ENCODE measurements at places on chromosomes 11 and 22.

GRCh38 chr11:29208117-29208516, 808.7 kb downstream of the KCNA4 start:
- no peak for DNase-seq

DNA sequence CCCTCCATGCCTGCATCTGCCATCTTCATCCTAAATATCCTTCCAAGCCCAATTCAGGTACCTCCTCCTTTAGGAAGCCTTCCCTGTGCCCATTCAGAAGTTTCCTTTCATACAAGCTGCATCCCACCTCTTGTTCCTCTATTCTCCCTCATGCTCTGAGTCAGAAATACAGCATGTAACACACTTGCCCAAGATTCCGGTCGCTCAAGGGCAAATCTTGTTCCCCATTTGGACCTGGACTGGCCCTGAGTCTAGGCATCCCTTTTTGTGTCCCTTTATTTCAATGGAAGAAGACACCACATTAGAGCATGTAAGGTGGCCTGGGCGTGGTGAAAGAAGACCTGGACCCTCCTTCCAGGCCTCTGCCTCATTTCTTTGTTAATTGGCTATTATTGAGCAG, 38.5 kb downstream of the RTL6 start:
- no peak for DNase-seq

DNA sequence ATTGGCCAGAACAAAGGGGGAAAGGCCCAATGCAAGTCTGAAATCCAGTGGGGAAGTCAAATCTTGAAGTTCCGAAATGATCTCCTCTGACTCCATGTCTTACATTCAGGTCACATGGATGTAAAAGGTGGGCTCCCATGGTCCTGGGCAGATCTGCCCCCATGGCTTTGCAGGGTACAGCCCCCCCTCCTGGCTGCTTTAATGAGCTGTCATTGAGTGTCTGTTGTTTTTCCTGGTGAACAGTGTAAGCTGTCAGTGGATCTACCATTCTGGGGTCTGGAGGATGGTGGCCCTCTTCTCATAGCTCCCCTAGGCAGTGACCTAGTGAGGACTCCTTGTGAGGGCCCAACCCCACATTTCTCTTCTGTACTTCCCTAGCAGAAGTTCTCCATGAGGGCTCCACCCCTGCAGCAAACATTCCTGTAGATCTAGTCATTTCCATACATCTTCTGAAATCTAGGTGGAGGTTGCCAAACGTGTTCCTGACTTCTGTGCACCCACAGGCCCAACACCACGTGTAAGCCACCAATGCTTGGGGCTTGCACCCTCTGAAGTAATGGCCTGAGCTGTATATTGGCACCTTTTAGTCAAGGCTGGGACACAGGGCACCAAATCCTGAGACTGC, 9.3 kb downstream of the CARD18 start:
- no peak for DNase-seq

DNA sequence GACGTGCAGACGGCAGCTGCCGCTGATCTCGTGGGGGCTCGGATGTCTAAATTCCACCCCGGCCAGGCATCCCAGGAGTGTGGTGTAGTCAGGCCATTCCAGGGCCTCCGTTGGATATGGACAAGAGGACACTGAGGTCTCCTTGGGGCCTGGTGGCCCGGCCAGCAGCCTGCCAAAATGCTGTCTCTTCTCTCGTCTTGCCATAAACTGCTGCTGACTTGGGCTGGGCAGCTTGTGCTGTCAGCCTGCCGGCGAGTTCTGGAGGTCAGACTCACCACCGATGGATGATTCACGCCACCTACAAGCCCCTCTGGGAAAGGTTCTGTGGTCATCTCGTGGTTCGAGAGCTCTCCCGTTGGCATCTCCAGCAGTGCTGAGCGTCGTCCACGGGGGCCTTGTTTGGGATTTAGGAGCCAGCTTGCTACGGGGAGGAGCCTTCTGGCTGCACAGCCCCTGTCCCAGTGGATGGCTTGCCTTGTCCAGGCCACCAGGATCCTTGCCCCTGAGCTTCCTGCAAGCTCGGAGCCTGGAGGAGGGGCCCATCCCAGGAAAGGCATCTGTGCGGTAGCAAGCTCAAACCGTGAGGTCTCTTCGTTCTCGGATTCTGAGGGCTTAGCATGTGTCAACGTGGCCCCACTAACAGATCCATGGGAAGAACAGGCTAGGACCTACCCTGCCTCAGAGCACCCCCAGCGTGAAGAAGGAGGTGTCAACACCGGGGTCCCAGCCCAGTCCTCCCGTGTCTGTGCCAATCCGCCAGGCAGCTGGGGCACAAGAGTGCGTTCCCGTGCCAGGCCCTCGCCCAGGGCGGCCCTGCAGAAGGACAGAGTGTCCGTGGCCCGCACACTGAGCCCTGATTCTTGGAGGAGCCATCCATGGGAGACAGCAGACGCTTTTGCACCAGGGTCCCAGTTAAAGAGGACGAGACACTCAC, 1114.1 kb downstream of the BRD1 start:
- DNase-seq, result peak; percentile 49

GRCh38 chr22:18975434-18976196, 39.5 kb upstream of the PRODH start:
- no peak for DNase-seq

DNA sequence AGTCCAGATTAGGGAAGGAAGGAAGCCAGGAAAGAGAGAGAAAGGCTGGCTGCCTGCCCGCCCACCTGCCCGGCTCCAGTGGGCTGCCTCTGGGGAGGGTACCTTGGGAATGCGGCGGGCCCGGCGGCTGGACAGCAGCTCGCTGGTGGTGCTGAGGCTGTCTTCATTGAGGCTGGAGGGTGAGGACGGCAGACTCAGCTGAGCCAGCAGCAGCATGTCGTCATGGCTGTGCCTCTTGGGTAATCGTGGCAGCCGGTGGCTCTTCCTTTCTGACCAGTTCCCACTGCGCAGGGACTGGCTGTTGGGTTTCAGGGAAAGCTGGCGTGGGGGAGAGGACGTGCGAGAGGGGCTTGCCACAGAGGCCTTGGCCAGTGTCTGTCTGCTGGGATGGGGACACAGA, 32.9 kb downstream of the RPL27A start:
- no peak for DNase-seq

DNA sequence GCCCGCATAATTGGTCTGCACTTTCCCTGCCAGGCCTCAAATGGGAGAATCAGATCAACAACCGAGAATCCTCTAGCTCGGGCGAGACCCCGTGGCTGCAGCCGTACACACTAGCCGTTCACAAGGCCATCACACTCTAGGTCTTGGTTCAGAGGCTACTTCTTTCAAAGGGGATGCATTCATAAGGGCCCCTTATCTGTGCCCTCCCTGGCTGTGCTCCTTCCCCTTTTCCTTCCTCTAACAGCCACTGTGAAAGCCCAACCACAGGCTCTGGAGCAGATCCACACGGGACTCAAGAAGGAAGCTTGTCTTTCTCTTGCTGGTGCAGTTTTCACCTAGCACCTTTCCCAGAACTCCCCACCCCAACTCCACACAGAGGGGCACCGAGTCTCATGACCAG, 24.5 kb downstream of the SMIM38 start:
- no peak for DNase-seq

GRCh38 chr11:18225913-18226312, 10.7 kb downstream of the SAA4 start:
- DNase-seq, result no peak

- DNase-seq, result no peak
Measured at GRCh38 chr11:38005597-38005996, 1407.6 kb upstream of the RAG2 start.

GRCh38 chr22:19757140-19757984, 3.2 kb upstream of the TBX1 start:
- DNase-seq, result no peak

- no peak for DNase-seq
Measured at GRCh38 chr11:69438286-69438920, 43.1 kb upstream of the LINC01488 start.

DNA sequence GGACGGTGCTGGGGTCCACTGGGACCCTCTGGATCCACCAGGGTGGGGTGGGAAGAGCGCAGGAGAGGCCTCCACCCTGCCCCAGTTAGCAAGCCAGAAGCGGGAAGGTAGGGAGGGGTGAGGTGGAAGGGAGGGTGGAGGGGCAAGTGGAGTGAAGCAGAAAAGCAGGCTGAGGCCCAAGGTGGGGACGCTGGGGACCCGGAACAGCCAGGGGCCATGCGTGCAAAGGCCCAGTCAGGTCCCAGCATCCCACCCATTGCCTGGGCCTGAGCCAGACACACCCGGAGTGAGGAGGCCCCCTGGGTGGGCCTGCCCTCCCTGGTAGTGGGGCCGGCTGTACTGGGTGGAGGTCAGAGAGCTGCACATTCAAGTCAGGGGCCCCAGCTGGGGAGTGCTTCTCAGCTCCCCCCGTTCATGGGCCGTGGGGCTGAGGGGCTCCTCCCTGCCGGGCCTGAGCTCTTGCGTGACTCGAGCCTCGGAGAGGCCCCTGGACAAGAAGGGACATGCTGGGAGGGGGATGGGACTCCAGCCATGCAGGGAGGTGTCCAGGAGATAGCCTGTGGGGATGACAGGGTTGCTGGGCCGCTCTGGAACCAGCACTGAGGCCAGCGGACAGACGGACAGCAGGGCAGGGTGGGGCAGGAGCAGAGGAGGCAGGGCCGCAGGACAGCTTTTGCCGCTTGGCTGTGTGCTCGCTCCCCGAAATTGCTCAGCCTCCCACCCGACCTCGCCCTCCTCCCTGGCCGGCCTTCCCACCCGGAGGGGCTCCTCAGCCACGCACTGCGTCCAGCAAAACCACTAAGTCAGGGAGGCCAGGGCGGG, 7.7 kb downstream of the TNNT3 start:
- DNase-seq, result no peak

DNA sequence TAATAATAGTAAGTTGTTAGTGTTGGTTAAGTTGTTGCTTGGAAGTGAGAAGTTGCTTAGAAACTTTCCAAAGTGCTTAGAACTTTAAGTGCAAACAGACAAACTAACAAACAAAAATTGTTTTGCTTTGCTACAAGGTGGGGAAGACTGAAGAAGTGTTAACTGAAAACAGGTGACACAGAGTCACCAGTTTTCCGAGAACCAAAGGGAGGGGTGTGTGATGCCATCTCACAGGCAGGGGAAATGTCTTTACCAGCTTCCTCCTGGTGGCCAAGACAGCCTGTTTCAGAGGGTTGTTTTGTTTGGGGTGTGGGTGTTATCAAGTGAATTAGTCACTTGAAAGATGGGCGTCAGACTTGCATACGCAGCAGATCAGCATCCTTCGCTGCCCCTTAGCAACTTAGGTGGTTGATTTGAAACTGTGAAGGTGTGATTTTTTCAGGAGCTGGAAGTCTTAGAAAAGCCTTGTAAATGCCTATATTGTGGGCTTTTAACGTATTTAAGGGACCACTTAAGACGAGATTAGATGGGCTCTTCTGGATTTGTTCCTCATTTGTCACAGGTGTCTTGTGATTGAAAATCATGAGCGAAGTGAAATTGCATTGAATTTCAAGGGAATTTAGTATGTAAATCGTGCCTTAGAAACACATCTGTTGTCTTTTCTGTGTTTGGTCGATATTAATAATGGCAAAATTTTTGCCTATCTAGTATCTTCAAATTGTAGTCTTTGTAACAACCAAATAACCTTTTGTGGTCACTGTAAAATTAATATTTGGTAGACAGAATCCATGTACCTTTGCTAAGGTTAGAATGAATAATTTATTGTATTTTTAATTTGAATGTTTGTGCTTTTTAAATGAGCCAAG, 2.7 kb downstream of the NEAT1 start:
- peak; percentile 64 for DNase-seq

DNA sequence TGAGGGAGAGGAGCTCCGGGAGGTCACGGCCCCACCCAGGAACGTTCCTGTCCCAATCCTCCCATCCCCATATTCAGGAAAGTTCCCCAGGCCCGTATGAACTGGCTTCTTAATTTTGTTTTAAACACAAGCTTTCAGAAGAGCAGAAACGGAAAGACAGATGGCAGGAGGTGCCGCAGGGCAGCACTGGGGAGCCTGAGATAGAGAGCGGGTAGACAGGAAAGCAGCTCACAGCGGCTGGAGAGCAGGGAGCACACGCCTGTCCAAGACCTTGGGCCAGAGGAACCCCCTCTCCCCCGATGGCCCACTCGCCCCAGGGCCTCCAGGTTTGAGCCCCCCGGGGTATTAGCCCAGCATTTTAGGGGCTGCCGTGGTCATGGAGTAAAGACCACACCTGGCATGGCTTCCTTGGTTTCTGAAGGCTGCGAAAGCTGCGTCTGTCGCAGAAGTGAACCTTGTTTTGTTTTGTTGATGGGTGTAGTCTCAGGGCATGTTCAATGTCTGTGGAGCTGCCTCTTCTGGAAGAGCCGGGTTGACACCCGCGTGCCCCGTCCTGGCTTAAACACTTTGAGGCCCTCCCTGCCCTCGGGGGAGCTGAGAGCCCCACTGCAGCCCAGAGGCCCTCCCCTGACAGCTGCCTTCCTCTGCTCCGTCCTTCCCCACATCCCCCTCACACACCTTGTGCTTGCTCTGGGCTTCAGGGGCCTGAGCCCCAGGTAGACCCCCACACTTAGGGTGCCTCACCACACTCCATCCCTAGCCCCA, 17.9 kb upstream of the KCNQ1OT1 start:
- DNase-seq, result no peak

DNA sequence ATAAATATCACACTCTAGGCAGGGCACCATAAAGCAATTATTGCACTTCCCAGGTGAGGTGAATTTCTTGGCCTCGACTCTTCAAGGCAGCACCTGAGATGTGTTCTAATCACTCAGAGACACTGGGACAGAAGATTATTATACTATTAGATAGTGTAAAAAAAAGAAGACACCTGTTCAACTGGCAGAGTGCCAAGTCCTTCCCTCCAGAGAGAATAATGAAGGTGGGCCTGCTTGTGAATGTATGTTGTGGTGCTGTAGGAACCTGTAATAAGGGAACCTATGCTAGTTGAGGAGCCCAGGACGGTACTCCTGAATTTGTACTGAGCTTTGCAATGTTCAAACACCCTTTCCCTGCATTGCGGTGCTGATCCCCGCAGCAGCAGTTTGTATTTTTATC, 107.5 kb downstream of the NXPE2 start:
- DNase-seq, result no peak

GRCh38 chr11:126585388-126585773, 229.9 kb downstream of the ST3GAL4 start:
- no peak for DNase-seq

GRCh38 chr11:64558065-64558745, 32.8 kb upstream of the SLC22A12 start:
- no peak for DNase-seq

DNA sequence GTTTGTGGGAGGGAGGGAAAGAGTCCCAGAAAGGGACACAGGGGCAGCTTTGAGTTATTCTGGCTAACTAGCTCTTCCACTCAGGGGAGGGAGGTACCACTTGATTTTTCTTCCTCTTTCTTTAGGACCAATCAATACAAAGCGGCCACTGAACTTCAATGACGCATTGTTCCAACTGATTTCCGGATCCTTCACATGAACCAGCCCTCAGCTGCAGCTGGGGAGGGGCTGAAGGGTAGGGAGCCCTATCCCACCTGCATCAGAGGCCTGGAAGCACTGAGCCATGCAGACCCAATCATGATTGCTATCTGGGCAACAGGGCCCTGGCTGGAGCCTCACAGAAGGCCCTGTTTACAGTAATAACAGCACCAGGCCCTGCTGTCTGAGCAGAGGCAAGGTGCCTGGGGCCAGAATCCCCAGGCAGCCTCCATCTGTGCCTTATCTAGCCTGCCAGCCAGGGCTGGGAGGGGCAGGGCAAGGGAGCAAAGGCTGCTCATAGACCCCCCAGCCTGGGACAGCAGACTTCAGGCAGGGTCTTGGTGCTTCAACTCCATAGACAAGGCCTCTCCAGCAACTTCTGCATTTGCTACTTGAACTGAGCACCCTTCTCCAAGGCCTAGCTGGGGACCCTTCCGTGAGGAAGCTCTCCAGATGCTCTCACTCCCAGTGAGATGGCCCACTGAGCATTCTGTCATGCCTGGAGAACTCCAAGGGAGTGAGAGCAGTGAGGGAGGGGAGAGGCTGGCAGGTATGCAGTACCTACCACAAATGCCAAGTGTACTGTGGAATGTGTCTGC, 22.5 kb downstream of the CLPB start:
- DNase-seq, result no peak

- DNase-seq, result no peak
Measured at GRCh38 chr22:20248461-20248978, 19.6 kb downstream of the RTN4R start.

All from sciatic nerve (tissue), 2 donors.